ENCODE measurements at places on chromosomes 7 and 10.

DNA sequence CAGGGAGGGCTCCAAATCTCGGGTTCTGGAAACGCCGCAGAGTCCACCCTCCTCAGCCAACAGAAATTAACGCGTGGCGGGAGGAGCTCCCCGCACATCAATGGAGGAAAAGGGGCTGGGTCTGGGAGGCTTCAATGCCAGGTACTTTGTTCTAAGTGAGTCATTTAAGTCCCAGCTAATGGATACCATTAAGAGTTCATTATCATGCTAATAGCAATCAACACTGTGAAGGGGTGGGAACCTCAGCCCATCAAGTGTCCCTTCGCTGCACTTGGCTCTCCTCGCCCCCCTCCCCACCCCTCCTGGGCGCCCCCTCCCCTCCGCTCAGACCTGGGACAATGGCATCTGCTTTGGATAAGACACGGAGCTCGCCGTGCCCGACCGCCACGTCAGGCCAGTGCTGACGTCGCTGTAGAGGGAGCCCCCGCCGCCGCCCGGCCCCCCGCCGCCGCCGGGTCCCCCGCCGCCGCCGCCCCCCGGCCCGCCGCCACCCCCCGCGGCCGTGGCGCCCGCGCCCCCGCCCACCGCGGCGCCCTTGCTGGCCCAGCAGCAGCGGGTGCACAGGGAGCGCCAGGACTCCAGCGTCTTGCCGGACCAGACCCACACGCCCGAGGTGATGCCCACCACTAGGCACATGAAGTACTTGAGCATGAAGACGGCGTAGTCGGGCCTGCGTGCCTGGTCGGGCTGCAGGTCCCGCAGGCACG is 2.9 kb downstream of the FZD8 start:
- no peak for DNase-seq

DNA sequence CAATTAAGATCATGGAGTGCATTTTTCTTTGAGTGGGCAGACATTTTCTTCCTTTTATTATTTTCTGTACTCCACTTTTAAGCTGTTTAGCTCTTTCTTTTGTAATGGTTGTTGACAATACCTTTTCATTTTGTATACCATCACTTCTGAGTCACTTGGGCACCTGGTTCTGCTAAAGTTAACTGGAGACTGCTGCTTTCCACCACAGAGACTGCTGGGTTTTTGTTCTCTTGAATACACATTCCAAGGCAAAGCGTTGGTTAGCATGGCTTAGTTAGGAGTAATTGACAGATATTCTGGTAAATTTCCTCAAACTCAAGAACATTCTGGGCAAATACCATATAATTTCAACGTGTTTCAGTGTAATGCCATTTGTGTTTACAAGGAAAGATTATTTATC is 541.9 kb upstream of the CELF2 start:
- DNase-seq: no peak

GRCh38 chr7:74040101-74040790 is 12.3 kb downstream of the ELN start:
- no peak for DNase-seq

- peak; percentile 95 for DNase-seq
Observed at GRCh38 chr7:39838326-39838725, 111.7 kb upstream of the CDK13 start.

DNA sequence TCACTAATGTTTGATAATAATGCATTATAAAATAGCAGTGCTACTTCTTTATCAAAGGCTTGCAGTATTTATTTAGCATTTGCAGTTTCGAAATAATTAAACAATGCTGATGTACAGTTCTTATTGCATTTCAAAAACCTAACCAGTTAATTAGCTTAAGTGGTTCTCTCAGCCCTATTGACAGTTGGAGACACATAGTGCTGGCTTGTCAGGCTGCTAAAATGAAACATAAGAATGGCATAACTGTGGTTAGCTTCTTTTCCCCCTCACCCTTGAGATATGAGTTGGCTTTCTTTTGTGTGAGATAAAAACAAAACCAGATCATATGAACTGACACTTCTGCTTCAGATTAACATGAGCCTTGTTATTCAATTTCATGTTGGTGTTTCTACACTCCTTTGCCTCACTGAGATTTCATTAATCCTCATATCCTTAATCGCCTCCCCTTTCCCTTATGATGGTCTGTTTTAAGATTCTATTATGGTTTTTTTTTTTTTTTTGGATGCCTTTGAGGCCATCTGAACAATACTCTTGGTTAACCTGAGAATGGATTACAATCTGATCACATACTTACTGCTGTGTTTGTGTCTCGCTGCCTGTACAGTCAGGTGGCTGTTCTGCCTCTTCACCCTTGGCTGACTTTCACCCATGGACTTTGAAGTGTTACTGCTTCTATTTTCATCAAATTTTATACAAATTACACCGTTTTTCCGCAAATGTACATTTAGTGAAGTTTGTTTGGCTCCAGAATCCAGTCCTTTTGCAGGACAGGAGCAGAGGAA is 108.0 kb downstream of the SDK1 start:
- DNase-seq: peak; percentile 6

DNA sequence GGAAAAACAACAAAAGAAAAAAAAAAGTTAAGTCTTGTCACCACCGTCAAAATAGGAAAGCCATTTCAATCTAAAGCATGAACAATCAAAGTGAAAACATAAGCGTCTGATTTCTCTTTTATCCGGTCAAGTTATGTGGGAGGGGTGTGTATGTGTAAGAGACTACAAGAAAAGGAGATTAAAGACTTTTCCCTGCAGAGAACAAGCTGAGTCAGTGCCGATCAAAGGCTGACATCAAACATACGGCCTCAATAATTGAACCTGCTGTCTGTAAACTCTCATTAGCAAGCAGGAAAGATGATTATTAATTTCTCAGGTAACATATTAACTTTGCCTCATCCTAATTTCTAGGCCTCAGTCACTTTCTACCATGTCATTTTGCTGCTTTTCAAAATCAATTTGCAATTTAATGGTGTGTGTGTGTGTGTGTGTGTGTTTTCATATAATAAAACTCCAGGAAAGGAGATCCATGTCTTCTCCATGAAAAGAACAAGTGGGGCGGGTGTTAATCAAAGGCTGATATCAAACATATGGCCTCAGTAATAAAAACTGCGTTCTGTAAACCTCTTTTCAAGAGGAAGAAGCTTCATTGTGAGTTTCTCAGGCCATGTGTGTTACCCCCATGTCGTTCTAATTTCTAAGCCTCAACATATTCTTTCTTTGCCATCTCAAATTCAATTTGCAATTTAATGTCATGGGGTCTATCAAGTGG is 649.1 kb upstream of the SORCS1 start:
- no peak for DNase-seq

GRCh38 chr7:77337456-77337990 is 78.6 kb downstream of the GSAP start:
- DNase-seq: no peak

DNA sequence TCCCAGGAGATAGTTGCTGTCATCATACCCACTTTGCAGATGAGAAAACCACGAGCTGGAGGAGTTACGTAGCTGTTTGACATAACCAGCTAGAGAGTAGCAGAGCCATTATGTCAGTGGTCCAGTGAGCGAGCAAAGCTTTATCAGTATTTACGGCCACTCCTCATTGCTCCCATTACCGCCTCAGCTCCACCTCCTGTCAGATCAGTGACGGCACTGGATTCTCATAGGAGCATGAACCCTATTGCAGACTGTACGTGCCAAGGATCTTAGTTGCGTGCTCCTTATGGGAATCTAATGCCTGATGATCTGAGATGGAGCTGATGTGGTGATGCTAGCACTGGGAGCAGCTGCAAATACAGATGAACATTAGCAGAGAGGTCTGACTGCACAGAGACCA is 9.2 kb upstream of the SFMBT2 start:
- DNase-seq: no peak

DNA sequence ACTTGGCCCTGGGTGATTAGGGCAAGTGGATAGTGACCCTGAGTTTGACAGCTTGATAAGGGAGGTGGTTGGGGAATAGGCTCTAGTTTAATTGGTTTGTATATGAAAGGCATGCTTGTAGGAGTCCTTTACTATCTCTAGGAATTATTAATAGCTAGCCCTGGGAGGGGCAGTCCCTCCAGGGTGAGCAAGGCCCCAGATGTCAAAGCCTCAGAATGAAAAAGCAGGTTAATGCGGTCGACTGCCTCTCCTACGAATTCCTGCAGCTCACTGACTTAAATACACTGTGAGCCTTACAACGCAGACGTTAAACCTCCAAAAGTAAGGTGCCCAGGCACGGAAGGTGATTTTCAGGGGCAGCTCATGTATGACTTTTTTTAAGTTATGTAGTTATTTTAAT is 5.2 kb upstream of the BTBD16 start:
- DNase-seq: no peak

DNA sequence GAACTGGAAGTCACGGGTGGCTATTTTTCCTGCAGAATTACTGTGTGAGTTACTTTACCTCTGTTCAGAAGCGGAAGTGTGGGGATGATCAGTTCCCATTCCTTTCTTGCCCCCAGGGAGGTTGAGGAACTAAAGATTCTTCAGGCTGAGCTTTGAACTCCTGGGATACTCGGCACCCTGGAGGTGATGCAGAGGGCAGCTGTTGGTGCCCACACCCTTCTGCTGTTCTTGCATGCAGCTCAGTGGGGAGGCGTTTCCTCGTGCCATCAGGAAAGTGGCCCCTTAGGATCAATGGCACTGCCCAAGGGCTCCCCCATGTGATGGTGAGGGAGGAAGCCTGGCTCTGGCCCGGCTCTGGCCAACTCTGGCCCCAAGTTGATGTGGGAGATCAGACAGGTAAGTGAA is 44.7 kb upstream of the MXI1 start:
- DNase-seq: no peak

- DNase-seq: no peak
Observed at GRCh38 chr7:25515633-25516275, 287.5 kb upstream of the NPVF start.

GRCh38 chr7:36692456-36692855 is 31.8 kb downstream of the AOAH start:
- no peak for DNase-seq

DNA sequence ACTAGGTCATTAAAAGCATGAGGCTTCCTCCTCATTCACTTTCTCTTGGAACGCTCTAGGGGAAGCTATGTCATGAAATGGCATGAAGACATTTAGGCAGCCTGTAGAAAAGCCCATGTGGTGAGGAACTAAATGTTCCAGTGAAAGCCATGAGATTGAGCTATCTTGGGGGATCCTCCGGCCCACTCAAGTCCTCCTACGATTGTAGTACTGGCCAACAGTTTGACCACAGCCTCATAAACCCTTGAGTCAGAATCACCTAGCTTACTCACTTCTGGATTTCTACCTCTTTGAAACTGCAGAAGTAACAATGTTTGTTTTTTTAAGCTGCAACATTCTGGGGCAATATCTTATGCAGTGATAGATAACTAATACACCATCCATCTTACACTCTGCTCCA is 605.1 kb downstream of the SORCS1 start:
- DNase-seq: no peak

DNA sequence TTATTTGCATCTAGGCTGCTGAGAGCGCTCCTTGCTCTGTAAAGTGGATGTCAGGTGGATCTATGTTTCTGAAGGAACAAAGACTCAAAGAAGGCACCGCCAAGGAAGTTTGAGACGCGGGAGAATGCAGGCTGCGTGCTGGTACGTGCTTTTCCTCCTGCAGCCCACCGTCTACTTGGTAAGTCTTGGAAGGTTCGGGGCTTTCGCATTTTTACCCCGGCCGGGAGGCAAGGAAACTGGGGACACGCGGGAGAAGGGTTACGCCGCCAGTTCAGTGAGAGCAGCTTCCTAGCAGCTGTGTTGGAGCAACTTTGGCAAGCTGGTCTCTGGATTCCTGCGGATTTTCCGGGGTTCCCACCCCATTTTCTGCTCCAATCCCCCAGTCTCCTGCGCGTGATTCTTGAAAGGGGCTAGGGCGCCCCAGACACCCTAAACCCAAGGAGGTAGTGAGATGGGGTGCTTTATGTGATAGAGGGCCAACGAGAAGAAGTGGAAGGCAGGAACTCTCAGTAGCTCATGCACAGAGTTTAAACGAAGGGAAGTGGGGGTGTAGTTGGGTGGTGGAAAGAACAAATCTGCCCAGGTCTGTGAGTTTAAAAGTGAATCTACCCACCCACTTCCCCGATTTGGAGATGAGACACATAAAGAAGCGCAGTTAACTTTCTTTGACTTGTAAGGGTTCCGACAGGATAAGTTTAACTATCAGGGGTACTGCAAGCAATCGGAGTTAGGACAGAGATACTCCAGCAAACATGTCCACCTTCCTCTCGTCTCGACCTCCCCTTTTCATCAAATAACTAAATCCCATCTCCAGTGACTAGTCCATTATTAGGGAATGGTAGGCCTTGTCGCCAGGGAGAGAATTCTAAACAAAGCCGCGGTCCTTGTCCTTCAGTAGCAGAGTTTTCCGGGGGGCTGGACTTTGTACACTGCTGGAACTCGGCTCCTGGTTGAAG is 2.5 kb downstream of the NXPH1 start:
- DNase-seq: no peak

GRCh38 chr7:63900394-63901203 is 98.0 kb upstream of the ZNF722 start:
- no peak for DNase-seq

DNA sequence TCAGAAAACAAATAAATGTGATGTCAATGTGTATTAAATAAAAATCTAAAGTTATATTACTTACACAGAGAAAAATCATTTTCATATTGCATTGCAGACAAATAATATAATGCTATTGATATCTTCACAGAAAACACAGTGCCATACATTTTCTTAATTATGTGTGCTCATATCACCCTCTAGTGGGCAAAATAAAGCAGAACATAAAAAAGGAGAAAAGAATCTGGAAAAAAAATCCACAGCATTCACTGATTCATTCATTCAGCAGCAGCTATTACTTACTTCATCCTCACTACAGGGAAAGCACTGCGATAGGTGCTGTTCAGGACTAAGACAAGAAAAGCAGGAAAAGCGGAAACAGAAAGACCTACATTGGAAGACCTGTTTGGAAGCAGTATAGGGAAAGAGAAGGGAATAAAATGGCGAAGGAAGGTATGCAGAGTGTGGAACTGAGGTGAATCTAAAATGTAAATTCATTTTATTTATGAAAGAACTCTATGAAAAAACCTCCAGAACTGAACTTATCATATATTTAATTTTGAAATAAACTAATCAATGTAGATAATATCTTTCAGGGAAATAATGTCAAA is 73.2 kb downstream of the POT1 start:
- no peak for DNase-seq

- DNase-seq: no peak
Observed at GRCh38 chr10:88082391-88082790, 219.0 kb downstream of the PTEN start.

- DNase-seq: no peak
Observed at GRCh38 chr10:120511165-120511564, 54.1 kb downstream of the PLPP4 start.

DNA sequence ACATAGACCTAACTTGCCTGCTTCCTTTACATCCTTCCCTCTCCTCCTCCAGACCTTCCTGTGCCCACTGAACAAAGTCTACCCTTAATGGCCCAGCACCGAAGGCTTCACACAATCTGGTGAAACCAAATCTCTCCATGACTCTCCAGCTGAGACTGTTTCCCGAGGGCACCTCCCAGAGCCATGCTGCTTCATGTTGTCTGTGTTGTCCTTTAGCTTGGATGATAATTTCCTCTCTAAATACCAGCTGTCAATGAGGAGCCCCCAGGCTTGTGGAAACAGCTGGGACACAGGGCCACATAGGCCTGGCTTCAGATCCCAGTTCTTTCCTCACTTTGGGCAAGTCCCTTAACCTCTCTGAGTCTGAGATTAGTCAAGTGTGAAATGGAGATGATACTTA is 54.3 kb downstream of the DLD start:
- DNase-seq: no peak
